ENCODE measurements at places on chromosomes 1 and 21. TPM values are rescaled to one million over a fixed set of nuclear protein-coding genes. Genes with fewer than 3 reads are reported as not detected.

GRCh38 chr1:187513190-187513589 lies 684.4 kb downstream of the PLA2G4A start:
- H3K27ac ChIP-seq, result no peak overlapping the region
- H3K4me3 ChIP-seq, result no peak overlapping the region
- peaks cover 15% of the 10 kb centered on the region for H3K4me1 ChIP-seq
- no peaks in the 10 kb centered on the region for H3K36me3 ChIP-seq

DNA sequence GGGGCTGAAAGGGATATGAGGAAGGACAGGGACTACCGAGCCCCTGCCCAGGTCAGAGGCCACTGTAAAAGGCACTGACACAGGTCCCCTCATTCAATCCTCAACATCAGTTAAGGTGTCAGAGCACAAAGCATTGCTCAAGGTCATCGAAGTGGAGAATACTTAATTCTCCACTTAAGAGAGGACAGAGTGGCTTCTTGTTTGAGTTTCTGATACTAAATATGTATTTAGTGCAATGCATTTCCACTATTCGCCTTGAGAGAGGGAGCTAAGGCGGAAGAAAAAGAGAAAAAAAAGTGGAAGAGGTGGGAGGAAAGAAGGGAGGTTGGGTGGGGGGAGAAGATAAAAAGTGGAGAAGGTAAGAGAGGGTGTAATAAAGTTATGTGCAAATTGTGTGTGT lies 100.1 kb upstream of the SPATA6 start:
- H3K36me3 ChIP-seq, result no peaks in the 10 kb centered on the region
- H3K4me1 ChIP-seq, result no peaks in the 10 kb centered on the region
- no peak for DNase-seq
- no peak overlapping the region for H3K27ac ChIP-seq
- peaks cover 65% of the 10 kb centered on the region for H3K27me3 ChIP-seq

GRCh38 chr1:38213646-38214434 lies 167.2 kb upstream of the POU3F1 start:
- no peaks in the 10 kb centered on the region for H3K4me1 ChIP-seq
- no peak for DNase-seq
- H3K27ac ChIP-seq, result no peak overlapping the region
- no peaks in the 10 kb centered on the region for H3K36me3 ChIP-seq

DNA sequence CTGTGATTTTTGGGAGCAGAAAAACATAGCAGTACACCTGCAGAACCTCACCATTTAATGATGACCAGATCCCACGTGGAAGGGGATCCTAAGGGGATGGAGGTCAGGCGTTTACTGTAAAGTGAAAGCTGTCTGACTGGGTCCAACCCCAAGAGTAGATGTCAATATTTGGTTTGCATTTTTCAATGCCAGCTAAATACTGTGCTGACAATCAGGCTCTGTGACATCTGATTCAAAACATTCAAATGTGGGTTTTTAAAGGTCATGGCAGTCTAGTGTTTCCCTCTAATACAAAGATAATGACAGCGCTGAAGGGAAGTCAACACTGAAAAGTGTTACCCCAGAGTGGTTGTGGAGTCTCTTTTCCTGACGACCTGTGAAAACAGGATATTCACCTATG lies 68.1 kb downstream of the SPAG17 start:
- DNase-seq, result no peak
- no peak overlapping the region for H3K4me3 ChIP-seq
- peaks cover 43% of the 10 kb centered on the region for H3K4me1 ChIP-seq
- no peak overlapping the region for H3K27ac ChIP-seq
- H3K36me3 ChIP-seq, result no peaks in the 10 kb centered on the region

DNA sequence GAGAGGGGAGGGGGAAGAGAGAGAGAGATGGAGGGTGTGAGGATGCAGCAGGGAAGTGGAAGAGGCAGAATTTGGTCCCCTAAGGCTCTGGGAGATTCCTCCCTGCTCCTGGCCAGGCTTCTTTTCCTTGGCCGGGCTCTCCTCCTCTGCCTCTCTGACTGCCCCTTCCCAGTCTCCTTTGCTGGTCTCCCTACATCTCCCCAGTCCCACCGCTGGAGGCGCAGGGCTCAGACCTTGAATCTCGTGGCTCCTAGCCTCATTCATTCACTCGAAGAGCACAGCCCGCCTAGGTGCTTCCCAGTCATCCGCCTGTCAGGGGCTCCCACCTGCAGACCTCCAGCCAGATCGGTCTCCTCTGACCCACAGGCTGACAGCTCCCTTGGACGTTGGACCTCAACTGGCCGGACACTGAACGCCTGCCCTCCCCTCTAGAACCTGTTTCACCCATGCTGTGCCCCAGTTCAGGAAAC lies 76.5 kb downstream of the VWA5B1 start:
- peaks cover 18% of the 10 kb centered on the region for H3K4me1 ChIP-seq
- peaks cover 55% of the 10 kb centered on the region for H3K27me3 ChIP-seq
- DNase-seq, result peak; percentile 61
- H3K4me3 ChIP-seq, result peak overlapping the region; percentile 67
- no peaks in the 10 kb centered on the region for H3K36me3 ChIP-seq

GRCh38 chr1:10525208-10525607 lies 50.5 kb downstream of the PEX14 start:
- no peak overlapping the region for H3K27ac ChIP-seq
- DNase-seq, result no peak
- H3K4me1 ChIP-seq, result peaks cover 19% of the 10 kb centered on the region
- H3K27me3 ChIP-seq, result no peaks in the 10 kb centered on the region
- H3K4me3 ChIP-seq, result no peak overlapping the region
- peaks cover 12% of the 10 kb centered on the region for H3K36me3 ChIP-seq

DNA sequence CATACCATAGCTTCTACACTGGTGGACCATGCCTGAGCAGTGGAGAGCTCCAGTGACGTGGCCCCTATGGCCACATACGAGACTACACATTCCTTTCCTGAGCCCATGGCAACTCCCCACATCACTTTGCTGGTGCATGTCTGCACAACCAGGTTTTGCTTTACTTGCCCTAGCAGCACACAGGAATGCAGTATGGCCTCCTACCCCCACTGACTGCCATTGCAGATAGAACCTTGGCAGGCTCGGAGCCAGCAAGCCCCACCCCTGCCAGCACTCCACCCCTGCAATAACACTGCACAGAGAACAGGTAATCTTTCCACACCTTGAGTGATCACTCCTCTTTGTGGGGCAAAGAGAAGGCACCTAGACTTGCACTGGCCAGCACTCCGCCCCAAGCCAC lies 531.9 kb upstream of the CAMK1G start:
- peaks cover 11% of the 10 kb centered on the region for H3K4me1 ChIP-seq
- H3K4me3 ChIP-seq, result no peak overlapping the region
- peaks cover 15% of the 10 kb centered on the region for H3K27me3 ChIP-seq

CELA2B gene
- total RNA-seq, result not detected

TSPAN1 gene
- 94.8 TPM for total RNA-seq

AQP10 gene
- not detected for total RNA-seq

LY9 gene
- not detected for total RNA-seq

KLF18 gene
- not detected for total RNA-seq

PRRX1 gene
- 1.8 TPM for total RNA-seq

S100A7A gene
- total RNA-seq, result not detected

RGS8 gene
- not detected for total RNA-seq

Data from Calu3 (cell line).